NCI-H1417 (cell line): ENCODE measurements at places on chromosomes 1 and 21.

- no peak for DNase-seq
These were observed 538.6 kb upstream of the ADAMTS5 start for GRCh38 chr21:27505516-27505915.

- no peak for DNase-seq
These were observed 32.7 kb upstream of the ZBTB40 start for GRCh38 chr1:22418933-22419382.

- no peak for DNase-seq
These were observed 70.3 kb upstream of the PRDX6 start for GRCh38 chr1:173406783-173407230.

DNA sequence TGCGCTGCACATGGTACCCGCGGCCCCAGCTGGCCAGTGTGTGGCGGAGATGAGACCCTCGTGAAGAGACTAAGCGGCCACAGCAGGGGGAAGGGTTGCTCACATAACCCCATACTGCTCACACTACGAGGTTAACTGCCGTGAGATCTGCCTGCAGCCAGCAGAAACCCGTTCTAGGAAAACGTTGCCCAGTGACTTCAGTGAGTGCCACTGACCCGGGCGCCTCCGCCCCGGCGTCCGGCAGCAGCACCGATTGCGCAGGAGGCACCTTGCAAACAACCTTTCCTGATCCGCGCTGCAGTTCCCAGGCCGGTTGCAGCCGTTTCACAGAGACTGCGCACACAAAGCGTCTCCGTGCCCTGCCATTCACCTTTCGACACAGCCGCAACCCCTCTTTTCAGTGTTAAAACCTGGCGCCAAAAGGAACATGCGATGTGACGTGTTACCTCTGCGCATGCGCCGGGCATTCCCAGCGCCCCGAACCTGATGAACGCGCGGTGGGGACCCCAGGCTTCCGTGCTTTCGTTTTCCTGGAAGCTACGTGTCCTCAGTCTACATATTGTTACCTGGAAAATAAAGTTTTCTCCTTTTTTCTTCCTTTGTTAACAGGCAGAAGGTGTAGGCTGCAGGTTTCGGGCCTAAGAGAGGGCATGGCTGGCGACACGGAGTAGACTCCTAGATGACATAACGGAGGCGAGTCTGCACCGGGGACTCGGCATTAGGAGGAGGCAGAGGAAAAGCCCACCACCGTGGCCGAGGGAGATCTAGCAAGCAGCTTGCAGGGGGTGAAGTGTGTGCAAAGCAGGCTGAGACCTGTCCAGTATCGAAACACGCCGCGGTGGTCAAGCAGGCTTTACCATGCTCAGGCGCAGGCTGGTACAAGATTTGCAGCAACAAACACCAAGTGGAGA lies 8.9 kb downstream of the VPS26C start:
- peak; percentile 96 for DNase-seq

GRCh38 chr1:41977326-41977725 lies 58.6 kb upstream of the HIVEP3 start:
- DNase-seq: peak; percentile 90

DNA sequence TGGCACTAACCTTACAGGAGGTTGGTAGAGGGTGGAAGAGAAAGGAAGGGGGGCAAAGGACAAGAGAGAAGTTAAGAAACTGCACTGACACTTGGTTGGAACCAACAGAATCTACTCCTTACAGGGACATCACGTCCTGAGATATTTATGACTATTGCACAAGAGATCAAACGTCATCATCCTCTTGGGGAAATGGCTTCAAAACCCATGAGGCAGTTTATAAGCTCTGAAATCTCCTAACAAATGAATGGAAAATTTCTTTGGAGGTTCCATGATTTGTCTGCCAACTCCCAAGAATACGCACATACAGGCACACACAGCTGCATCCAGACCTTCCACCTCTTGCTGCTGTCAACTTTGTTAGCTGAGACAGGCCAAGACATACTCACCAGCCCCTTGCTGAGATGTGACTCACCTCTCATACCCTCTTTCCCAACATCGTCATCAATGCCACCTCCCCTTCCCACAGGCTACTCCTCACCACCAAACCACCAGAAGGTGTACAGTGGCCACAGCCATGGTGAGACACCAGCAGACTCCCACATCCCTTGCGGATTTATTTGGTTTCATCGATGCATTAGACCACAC lies 135.5 kb downstream of the SETD4 start:
- DNase-seq: no peak

DNA sequence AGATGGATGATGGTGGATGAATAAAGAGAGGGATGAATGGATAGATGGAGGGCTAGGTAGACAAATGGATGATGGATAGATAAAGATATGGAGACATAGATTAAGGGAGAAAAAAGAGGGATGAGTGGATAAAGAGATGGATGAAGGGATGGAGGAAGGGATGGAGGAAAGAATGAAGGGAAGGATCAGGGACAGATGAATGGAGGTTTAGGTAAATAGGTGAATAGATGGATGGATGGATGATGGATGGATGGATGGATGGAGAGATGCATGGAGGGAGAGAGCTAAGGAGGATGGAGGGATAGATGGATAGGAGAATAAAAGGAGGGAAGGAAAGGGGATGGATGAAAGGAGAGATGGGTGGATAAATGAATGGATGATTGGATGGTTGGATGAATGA lies 28.8 kb downstream of the PLXNA2 start:
- no peak for DNase-seq

DNA sequence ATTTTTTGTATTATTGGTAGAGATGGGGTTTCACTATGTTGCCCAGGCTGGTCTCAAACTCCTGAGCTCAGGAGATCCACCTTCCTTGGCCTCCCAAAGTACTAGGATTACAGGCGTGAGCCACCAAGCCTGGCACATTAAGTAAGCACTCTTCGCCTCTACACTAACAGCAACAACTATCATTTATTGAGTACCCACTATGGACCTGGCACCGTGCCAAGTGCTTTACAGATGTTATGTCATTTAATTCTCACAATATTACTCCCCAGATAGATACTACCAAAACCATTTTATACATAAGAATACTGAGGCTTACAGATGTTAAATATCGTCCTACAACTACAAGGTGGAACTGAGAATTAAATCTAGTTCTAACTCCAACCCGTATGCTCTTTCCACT lies 50.1 kb downstream of the TUT4 start:
- no peak for DNase-seq

DNA sequence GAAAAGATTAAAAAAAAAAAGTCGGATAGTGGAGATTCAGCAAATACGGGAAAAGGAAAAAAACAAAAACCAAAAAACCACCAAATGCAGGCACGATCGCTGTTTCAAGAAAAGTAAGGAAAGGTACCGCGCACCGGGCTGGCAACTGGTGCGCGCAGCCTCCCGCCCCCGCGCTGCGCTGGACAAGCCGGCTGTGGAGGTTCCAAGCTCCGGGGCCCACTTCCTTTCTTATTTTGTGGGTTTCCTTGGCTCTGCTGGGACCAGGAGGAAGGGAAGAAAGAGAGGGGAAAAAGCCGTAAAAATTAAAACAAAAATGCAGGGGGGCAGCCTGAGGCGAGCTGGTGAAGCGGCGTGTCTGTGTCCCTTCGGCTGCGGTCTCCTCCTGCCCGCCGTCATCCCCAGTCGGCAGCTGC lies 233 bp downstream of the ADAMTS5 start:
- peak; percentile 78 for DNase-seq

GRCh38 chr1:14707531-14708445 lies 109.3 kb downstream of the KAZN start:
- DNase-seq: no peak

DNA sequence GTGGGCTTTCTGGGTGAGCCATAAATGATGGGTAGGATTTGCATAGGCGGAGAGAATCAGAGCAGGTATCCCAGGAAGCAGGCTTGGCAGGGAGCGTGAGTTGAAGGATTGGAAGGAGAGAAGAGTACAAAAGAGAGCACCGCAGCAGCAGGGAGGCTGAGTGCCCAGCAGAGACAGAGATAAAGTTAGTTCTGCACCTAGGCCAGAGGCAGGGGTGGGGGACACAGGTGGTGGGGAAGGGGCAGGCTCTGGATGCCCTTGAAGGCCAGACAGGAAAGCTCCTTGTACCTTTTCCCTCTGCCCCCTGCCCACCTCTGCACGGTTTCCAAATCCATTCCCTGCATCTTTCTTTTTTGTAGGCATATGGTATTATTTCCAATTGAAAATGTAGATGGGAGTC lies 33.0 kb upstream of the TRABD2B start:
- no peak for DNase-seq

DNA sequence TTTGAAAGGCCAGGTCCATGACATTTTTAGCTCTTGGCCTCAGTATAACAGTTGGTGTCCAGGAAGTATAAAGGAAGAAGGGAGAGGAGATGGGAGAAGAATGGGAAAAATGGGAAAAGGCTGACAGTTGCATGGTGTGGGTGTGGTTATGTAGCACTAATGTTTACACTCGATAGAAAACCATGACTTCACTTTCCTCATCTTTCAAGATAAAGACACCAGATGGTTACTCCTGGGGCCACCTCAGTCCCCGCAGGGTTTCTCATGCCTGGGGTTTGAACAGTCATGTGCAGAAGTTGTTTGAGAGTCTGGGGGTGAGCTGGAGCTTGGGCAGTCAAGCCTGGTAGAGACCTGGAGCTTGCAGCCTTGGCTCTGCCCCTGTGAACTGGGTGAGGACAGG lies 7.9 kb downstream of the PGBD2 start:
- DNase-seq: no peak

DNA sequence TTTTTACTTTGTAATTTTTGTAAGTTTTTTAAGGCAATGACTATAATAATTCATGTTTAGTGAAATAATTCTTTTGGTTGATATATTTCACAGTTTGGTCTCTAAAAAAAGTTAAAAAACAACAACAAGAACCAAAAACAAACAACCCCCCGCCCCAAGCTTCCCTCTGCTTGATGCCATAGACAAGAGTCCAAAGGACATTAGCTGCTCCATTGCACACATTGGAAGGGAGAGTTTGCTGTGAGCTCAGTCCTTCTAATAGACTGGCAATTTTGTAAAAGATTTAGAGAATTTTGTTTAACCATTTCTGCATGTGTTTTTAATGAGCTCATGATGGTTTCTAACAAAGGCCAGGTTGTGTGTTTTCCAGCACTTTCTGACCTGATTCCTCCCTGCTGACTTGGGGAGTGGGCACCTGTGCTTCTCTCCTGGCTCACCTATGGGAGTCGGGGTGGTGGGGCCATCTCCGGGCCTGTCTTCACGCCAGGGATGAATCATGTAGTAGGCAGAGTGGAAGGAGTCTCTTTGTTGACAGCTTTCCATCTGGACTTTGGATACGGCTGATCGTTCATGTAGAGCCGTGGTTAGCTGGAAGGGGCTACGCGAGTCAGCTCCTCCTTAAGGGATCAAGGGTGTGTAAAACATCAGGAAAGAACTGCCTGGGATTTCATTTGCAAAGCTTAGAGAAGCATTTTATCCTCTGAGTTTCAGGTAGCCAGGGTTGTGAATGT lies 14.1 kb downstream of the ZBTB18 start:
- no peak for DNase-seq

- DNase-seq: no peak
These were observed 464.6 kb upstream of the PKN2 start for GRCh38 chr1:88219521-88219920.

DNA sequence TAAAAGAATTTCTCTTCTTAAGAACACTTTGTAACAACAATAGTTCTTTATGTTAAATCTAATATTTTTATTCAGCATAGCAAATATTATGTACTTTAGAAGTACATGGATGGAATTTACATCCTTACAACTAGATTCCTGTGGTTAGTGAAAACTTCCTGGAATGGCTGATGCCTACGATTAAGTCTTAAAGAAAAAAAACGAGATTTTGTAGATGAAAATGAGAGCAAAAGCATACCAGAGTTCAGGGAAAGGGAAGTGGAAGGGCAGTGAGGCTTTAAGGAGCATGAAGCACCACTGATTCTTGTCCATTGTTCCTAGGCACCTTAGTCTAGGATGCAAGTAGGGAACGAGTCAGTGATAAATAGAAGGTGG lies 26.7 kb downstream of the CFH start:
- no peak for DNase-seq

GRCh38 chr1:210201681-210202080 lies 30.9 kb upstream of the SERTAD4 start:
- no peak for DNase-seq

DNA sequence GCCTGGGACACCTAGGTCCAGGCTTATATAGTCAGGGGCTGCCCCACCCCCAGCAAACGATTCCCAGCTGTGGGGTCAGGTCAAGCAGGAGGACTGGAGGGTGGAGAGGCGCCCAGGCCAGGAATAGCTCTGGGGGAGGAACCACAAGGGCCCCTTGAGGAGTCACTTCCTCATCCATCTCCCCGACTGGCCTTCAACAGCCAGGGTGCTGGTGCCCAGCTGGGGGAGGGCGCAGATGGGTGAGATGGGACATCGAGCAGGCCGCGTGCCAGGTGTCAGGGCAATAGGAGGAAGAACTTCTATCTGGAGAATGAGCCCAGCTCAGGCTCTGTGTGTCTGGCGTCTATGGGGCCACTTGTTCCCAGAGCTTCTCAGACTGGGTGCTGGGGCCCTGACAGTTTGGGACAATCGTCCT lies 208 bp upstream of the MYBPH start:
- DNase-seq: no peak

- no peak for DNase-seq
These were observed 173.3 kb downstream of the RWDD3 start for GRCh38 chr1:95407131-95407885.

- DNase-seq: no peak
These were observed 8.5 kb upstream of the EXO1 start for GRCh38 chr1:241839369-241839979.

GRCh38 chr1:167650269-167651160 lies 20.5 kb downstream of the RCSD1 start:
- DNase-seq: no peak

DNA sequence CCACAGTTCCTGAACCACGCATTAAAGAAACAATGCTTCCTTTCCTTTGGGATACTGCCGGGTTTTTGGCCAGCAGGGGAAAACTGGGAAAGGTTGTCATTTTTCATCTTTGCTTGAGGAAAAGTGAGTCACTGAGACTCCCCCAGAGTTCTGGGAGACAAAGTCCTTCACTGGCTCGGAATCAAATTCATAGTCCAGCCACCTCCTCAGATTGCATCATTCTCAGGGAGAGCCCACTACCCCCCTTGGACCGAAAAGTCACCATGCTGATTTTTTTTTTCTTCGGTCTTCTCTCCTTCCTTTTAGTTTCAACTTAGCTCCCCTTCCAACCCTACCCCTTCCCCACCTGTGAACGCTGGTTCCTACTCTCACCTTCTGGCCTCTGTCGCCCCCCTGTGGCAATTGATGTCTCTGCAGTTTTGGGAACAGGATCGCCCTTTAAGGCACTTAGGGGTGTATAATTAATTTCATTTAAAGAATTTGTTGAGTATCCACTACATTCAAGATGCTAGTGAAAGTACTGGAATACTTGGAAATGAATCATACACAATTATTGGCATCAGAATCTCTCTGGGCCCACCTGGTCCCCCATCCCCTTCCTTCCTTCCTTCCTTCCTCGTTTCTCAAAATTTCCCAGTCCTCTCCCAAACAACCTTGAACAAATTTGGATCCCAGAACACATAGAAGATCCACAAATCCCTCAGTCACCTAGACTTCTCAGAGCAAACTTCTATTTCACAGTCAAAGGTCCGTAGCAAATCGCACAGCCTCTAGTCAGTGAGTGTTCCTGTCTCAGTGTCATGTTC lies 6.9 kb downstream of the ACKR1 start:
- DNase-seq: peak; percentile 52

- no peak for DNase-seq
These were observed 178.1 kb upstream of the ARHGEF16 start for GRCh38 chr1:3276341-3276800.
